ENCODE measurements at places on chromosomes 11 and 22.
A peak's percentile ranks its signal among the peaks of the same experiment; 100 is the strongest.

GRCh38 chr11:92850296-92850826, 119.1 kb upstream of the MTNR1B start:
- DNase-seq, result no peak

- no peak for DNase-seq
Observed at GRCh38 chr11:70436501-70436860, 38.2 kb downstream of the CTTN start.

DNA sequence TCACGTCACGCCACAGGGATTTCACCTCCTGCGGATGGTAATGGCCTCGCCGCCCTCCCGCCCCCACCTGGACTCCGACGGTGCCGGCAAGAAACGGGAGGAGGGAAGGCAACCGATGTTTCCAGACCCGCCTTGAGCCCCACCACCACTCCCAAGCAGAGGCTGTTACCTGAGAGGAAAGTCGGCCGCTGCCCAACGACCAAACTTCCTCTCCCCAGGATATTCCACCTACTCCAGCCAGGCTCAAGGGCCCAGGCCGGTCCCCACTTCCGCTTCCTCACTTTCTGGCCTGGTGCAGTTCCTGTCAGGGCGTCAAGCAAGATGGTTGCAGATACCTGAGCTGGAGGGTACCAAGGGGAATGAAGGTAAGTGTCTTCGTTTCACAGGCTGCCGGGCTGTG, at the start of gene ENTHD1:
TSS of gene ENTHD1 (minus strand) at position 235 of the 400 bp plus-strand sequence. CDS start 6,012 bp downstream, outside the sequence.
- DNase-seq, result no peak

- DNase-seq, result no peak
Observed at GRCh38 chr11:75103380-75104026, 6.8 kb upstream of the OR2AT4 start.

DNA sequence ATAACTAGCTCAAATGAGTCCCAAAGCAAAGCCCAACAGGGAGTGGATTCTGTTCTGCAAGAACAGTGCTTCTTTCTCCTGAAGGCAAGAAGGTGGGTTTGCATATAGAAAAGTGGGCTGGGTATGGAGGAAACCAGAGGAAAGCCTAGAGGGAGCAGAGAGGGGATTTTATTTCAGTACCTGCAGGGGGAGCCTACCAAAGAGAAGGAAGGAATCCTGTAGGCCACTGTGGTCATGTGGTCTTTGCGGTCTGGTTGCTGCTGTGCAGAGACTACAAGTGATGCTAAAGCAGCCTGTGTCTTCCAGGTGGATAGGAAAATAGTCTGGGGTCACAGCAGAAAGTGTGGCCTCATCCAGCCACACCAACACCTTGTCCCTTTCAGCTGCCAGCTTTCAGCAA, 33.2 kb upstream of the ZBTB16 start:
- no peak for DNase-seq

GRCh38 chr11:64930340-64930739, 5.4 kb downstream of the GPHA2 start:
- no peak for DNase-seq

DNA sequence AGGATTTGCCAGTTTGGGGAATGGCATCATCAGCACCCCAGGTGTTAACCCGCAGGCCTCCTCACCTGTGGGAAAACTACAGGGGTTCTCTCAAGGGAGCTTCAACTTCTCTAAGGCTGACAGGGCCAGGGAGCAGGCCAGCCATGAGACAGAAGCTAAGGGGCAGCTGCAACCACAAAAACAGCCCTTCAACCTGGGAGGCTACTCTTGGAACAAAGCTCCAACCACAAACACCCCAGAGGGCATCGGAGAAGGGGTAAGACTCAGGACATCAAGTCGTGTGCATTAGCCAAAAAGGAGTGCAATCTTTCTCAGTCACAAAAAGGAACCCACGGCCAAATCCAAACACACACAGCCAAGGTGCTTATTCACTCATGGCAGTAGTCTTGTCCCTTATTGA, 103.0 kb downstream of the PLEKHA7 start:
- DNase-seq, result no peak

GRCh38 chr11:30346068-30346688, 23.3 kb downstream of the ARL14EP start:
- no peak for DNase-seq

DNA sequence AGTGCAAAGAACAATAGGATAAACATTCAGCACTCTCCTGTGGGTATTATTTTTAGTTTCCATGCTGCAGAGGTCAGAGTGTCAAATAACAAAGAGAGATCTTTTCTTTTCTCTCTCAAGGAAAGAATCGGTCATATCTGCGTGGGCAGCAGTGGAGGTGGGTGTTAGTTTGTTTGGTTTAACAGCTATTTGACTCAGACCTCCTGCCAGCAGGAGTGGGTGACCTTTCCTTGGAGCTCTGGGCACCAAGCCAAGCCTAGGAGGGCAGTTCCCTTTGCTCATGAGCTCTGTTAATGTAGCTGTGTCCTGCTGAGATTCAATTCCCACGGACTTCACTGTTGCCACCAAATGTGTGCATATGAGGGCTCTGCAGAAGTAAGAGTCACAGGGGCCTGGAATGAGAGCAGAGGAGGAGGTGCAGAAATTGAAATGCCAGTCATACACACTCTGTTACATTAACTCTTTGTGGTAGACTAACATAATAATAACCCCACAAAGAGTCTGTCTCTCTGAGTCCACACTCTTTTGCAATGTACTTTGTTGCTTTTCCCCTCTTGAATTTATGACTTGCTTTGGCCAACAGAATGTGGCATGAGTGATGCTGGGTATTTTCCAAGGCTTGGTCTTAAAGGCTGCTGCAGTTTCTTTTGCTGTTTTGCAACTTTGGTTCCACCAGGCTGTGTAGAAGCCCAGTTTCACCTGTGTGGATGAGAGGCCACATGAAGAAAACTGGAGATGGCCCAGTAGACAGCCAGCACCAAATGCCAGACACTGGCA, 76.0 kb upstream of the GRK3 start:
- peak; percentile 48 for DNase-seq

GRCh38 chr11:112470355-112470754, 209.7 kb upstream of the PLET1 start:
- no peak for DNase-seq

DNA sequence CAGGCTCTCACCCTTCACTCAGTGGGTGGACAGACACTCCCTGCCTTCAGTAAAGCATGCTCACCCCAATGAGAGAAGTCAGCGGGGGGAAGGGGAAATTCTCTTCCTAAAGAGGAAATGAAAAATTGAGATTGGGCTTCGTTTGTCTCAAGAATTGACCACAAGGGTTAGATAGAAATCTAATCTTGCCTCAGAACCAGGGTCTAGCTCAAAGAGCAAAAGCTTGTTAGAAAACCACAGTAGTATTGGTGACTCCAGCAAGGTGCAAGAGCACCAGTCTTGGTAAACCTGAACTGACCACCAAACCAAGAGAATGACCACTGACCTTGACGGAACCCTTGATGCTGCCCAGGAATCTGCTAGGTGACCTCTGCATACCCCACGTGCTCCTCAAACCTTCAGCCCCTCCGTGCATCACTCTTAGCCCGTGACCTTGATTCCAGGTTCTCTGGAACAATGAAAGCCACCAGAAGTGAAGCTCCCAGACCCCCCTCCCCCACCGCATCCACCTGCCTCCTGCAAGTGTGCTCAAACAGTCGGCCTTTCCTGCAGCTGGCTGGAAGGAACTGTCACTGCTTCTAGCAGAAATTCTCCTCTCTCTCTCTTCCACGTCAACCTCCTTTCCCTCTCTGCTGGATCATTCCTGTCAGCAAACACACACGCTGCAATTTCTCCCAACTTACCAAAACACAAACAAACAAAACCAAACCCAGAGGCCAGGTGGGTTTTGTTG, 3.1 kb upstream of the TMA7B start:
- no peak for DNase-seq

All from activated T-cell treated with anti-CD3 and anti-CD28 coated beads for 48 hours (primary cell).